Breast epithelium (tissue), 4 donors: ENCODE measurements at places on chromosomes 4 and X. TPM values are rescaled to one million over a fixed set of nuclear protein-coding genes. Genes with fewer than 3 reads are reported as not detected.

- DNase-seq: no peak
Observed at GRCh38 chr4:86512631-86513030, 81.5 kb upstream of the PTPN13 start.

DNA sequence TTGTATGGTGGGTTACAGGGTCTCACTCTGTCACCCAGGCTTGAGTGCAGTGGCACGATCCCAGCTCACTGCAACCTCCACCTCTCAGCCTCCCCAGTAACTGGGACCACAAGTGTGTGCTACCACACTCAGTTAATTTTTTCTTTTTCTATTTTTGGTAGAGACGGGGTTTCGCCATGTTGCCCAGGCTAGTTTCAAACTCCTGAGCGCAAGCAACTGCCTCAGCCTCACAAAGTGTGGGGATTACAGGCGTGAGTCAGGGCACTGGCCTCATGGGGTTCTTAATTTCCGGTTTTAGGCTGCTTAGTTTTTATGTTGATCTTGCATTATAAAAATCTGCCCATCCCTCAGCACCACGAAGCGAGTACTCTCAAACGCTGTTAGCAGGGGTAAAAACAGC, 6.7 kb downstream of the BCAP31 start:
- DNase-seq: no peak

DNA sequence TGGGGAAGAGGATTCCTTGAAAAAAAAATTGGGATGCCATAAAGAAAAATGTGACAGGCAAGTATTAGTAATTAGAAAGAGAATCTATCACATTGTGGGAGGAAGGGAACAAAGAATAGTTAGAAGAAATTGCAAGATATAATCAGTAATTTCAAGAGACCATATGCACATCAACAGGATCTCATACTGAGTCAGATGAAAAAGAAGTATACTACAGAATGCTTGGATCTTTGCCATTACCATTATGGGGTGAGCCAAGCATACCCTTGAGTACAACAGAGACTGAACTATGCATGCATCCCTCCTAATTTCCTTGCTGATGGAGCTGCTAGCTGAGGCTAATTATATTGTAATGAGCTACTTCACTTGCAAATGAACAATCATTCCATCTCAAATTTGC, 287.6 kb downstream of the PAPSS1 start:
- no peak for DNase-seq

DNA sequence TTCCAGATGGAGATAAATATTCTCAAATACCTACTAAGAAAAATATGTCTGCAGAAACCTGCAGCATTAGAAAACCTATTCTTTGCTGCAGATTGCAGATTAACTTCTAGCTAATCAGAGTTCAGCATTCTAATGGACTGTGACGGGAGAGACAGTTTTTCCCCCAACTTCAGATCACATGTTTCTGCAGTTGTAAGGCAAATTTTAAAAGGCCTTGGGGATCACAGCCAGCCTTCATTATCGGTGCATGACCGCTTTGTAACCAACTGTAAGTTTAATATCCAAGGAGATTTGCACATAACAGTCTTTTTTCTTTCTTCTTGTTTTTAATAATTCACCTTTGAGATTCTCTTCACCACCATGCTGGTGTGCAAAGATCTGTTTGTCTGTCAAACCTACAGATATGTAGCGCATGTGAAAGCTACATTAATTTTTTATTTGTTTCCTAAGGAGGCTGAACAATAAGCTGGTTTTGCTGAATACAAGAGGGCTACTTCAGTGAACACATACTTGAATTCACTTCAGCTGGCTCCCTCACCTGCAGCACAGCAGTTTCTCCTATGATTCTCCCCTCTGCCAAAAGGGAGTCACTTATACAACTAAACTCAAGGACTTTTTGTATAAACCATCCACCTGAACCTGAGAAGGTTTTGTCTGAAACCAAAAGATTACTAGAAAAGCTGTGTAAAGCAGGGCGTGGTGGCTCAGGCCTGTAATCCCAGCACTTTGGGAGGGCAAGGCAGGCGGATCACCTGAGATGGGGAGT, 488.5 kb downstream of the RPA4 start:
- no peak for DNase-seq

DNA sequence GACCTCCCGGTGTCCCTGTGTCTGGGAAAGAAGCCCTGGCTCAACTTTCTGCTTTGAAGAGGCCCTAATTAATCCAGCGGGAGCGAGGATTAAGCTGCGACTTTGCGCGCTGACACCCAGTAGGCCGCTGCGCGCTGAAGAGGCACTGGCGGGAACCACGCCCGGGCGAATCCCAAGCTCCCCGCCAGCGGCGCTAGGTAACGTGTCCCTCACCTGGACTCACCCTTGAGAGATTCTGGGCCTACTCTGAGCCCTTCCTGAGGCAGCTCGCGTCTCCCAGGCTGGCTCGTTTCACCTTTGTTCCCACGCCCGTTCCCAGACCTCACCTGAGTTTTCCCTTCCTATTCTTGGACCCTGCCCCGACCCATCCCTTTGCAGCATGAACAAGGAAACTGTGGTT, 616 bp upstream of the KLHL34 start:
- DNase-seq: no peak

- no peak for DNase-seq
Observed at GRCh38 chr4:2333916-2334644, 72.2 kb upstream of the MXD4 start.

DNA sequence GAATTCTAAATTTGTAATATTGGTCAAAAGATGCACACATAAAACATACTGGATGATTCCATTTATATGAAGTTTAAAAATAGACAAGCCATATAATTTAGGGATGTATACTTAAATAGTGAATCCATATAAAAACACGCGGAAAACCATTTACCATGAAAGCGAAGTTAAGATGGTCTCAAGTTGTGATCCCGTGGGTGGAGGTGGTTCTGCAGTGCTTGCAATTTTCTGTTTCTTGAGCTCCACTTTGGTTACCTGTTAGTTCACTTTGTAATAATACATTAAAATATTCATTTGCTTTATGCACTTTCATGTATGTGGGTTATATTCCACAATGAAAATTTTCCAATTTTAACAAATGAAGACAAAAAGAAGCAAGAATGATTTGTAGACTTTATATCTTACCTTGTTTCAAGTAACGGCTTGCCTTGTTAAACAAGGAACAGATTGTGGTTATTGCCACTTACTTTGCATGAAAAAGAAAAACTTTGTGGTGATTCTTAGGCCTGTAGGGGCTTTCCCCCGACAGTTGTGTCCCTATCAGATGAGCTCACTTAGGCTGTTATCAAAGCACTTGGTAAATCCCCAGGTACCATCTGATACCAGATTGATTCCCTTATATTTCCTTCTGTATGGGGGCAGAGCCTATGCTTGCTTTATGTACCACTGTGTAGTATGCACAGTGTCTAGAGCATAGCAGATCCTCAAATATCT, 12.2 kb downstream of the UCP1 start:
- no peak for DNase-seq

Gene COL25A1
- 2.8 TPM for total RNA-seq

Gene BRS3
- not detected for total RNA-seq

Gene CDX4
- total RNA-seq: not detected
